Central memory CD8-positive, alpha-beta T cell (primary cell): ENCODE measurements at places on chromosomes 1 and 21.
A peak's percentile ranks its signal among the peaks of the same experiment; 100 is the strongest.

- DNase-seq = peak; percentile 100
These were observed 395 bp upstream of the ENO1 start for GRCh38 chr1:8878698-8879463.

GRCh38 chr1:220942278-220942677 lies 63.0 kb downstream of the HLX start:
- DNase-seq = no peak

GRCh38 chr1:160040476-160040875 lies 8.7 kb upstream of the PIGM start:
- DNase-seq = no peak

DNA sequence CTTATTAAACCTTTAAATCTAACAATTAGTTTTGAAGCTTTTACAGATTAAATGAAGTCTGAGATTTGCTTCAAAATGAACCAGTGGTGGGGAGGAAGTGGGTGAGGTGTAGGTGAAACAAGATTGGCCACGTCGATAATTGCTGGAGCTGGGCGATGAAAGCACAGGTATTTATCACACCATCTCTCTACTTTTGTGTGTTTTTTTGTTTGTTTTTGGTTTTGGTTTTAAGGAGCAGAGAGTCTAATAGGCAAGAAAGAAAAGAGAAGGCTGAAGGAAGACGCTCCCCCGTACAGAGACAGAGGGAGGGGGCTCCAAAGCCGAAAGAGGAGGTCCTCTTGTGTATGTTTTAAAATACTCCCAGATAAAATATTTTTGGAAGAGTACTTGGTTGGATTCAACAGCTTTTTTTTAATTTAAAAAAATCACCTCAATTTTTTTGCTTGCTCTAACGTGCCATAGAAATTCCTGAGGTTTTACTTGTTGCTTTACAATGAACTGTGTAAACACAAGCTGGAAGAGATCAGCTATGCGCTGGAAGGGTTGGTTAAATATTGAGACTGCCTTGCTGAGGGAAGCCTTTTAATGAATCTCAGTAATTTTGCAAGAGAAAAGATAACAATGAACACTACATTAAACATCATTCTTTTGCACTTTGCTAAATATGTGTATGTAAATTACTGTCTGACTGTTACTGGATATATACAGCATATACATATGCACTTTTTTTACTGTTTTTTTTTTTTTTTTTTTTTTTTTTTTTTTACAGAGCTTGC lies 6.7 kb upstream of the LGALS8 start:
- DNase-seq = no peak

DNA sequence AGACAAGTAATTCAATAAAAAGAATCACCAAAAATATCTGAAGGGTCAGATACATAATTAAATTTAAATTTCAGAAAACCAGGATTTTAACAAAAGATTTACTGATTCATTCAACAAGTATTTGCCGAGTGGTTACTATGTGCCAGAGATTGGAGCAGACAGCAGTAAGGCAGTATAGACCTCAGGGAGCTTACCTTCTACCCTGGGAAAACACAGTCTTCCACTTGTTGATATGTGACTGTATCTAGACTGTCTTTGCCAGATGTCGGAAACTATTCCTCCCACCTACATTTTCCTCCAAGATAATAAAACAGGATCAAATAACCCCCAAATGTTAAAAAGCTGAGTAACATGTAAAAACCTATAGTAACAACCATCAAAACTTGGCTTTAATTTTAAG lies 6.2 kb downstream of the HNRNPR start:
- DNase-seq = no peak
